ENCODE measurements at places on chromosomes 5 and 9.

DNA sequence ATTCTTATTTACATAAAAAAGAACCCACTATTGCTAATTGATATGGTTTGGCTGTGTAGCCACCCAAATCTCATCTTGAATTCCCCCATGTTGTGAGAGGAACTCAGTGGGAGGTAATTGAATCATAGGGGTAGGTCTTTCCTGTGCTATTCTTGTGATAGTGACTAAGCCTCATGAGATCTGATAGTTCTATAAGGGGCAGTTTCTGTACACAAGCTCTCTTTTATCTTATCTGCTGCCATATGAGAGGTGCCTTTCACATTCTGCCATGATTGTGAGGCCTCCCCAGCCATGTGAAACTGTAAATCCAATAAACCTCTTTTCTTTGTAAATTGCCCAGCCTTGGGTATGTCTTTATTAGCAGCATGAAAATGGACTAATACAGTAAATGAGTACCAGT is 58.2 kb upstream of the PRR16 start:
- no peak for DNase-seq

- no peak for DNase-seq
These were observed 21.6 kb upstream of the PCDHA1 start for GRCh38 chr5:140764177-140764973.

DNA sequence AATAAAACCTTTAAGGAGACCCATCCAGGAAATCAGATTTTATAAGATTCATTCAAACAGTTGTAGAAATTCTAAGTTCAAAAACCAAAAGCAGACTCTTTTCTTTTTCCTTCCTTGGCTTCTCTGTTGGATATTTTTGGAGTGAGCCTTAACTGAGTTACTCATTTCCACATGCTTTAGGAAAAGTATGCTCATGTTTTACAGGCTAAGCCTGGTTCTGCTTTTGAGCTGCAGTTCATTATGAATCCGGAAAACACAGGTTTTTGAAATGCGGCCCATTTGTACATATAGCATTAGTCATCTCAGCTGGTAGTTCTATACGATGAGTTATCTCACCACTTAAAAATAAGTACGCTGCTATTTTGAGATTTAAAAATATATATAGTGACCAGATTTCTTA is 156.6 kb upstream of the DMRT1 start:
- DNase-seq: no peak

DNA sequence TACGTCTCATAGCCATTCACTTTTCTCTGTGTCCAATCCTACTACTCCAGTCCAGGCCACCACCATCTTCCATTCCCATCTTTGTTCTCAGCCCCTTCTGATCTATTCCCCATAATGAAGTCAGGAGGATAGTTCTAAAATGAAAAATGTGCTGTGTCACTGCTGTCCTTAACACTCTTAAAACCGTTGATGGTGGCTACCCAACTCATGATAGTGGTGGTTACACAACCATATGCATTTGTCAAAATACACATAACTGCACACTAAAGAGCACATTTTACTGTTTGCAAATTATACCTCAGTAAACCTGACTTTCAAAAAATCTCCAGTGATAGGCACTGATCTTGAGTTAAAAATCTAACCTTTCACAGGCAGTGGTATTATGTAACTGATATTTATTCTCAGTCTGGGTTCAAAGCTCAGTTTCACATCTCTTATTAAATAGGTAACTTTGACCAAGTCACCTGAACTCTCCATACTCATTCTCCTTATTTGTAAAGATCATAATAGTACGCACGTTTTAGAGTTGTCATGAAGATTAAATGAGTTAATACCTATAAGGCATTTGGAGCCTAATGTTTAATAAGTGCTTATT is 24.6 kb upstream of the ADRB2 start:
- DNase-seq: no peak

- no peak for DNase-seq
These were observed 62.2 kb upstream of the GNA14 start for GRCh38 chr9:77710316-77710715.

DNA sequence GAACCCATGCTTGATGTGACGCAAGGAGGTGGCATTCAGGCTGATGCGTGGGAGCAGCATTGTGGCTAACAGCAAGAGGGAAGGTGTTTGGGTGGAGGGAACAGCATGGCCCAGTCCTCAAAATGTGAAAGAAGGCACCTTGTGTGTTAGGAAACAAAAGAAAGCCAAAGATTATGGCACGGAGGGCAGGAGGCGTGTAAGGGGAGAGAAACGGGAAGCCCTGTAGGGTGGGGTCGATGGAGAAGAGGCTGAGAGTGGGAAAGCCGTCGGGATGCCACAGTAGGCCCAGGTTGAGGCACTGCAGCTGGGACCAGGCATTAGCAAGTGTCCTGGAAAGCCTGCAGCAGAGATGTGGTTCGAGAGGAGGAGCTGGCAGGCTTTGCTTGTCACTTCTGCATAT is 241.1 kb downstream of the GADD45G start:
- no peak for DNase-seq

GRCh38 chr5:122668552-122668951 is 106.3 kb upstream of the SNX2 start:
- DNase-seq: no peak

- DNase-seq: no peak
These were observed 63.3 kb downstream of the CARTPT start for GRCh38 chr5:71782393-71782770.

DNA sequence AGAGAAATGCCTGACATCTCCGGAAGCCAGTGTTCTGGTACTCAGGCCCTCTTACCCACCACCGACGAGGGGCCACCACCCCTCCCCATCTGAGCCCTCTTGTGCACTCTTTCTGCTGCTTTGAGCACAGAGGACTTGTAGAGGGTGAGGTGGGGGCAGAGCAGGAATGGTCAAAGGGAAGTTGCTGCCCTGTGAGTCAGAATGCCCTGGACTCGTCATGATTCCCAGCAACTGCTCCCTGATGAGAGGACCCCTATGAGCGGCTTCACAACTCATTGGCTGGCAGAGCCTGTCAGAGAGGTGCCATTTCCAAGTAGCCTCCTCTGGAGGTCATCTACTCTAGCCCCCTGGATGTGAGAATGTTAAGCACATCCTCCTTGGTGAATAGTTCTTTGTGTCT is 845 bp downstream of the ECSCR start:
- DNase-seq: no peak

DNA sequence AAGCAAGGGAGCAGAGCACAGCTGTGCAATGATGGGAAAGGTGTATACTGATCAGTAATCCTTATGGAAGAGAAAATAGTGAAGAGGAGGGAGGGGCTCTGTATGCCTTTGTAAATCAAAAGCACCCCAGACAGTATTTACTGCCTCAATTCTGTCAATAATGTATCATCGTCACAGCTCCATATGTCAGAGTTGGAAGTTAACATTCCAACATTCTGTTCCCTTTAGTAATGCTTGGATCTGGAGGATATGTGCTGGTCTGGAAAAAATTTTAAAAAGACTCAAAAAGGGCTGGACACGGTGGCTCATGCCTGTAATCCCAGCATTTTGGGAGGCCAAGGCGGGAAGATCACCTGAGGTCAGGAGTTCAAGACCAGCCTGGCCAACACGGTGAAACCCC is 310.4 kb downstream of the ACTL7B start:
- no peak for DNase-seq

- no peak for DNase-seq
These were observed 63.3 kb upstream of the TAF1L start for GRCh38 chr9:32698706-32699277.

DNA sequence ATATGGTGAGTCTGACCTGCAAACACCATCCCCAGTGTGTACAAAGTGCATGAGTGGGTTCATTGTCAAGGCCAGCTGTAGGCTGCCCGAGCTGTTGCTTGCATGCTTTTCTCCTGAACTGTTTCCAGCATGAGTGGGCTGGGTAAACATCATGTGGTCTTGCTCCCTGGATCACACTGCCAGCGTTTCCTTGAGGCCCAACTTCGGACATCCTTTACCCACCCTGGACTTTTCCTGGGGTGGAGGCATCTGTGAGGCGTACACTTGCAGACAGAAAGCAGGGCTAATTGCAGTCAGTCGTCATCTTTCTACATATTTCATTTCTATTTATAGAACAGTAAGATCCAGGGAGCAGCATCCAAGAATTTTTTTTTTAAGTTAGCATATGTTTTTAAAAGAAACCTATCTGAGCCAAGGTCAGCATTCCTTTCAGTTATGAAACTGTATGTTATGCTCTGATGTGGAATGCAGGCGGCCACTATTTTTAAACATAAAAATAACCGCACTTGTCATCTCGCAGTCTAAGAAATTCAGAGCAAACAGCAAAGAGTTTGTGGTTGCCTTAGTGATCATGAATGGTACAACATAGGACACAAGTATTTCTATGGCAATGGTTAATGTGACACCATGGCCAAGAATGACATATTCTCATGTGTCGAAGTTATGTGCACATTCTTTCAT is 106.5 kb upstream of the DMRT1 start:
- no peak for DNase-seq

DNA sequence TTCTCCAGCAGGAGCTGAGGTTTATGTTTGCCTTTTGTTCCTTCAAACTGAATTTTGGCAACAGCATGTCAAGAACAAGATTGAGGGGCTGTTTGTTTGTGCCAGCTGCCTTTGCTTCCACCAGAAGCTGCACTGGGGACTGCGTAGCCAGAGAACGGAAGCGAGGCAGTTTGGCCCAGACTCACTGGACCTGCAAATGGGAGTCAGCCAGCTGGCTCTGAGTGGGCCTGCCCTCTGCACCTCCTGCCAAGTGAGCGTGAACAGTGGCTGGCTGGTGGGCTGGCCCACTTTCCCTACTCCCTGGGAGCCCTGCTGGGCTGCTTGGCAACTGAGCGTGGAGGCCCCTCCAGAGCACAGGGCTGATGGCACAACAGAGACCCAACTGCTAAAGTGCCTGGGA is 111.6 kb downstream of the GALNT10 start:
- no peak for DNase-seq

DNA sequence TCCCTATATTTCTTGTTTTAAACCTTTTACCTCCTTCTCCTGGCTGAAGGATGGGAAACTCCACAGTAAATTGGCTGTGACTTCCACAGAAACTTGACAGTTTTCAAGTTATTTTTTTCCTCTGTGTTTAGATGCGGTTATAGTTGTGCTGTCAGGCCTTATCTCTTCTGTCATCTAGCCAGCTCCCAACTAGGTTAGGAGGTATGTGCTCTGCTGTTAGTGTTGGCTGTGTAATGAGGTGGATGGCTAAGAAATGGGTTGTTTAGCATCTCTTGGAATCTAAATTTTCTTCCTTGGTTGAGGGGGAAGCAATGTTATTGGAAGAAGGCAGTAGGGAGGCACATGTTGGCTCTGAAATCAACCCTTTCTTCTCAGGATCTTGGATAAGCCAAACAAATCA is 149.9 kb upstream of the RUSC2 start:
- no peak for DNase-seq

GRCh38 chr5:122078116-122079110 is at the start of gene LOX:
Gene LOX (minus strand): TSS chr5:122078259. CDS start chr5:122077985, 274 bp downstream.
- no peak for DNase-seq

GRCh38 chr9:86645303-86645702 is 291.1 kb upstream of the TUT7 start:
- DNase-seq: no peak

GRCh38 chr5:173664154-173664526 is 47.7 kb upstream of the BOD1 start:
- no peak for DNase-seq

- DNase-seq: no peak
These were observed 84.9 kb downstream of the VAV2 start for GRCh38 chr9:133906932-133907910.

GRCh38 chr5:145441228-145441627 is 393.9 kb downstream of the PRELID2 start:
- DNase-seq: no peak

- no peak for DNase-seq
These were observed 30.1 kb downstream of the EGR1 start for GRCh38 chr5:138495351-138495750.

GRCh38 chr9:126614088-126614454 is 343 bp downstream of the LMX1B start:
- DNase-seq: no peak

- DNase-seq: no peak
These were observed 172.0 kb downstream of the DENND1A start for GRCh38 chr9:123757960-123758359.

- DNase-seq: no peak
These were observed 389.1 kb upstream of the KIF2A start for GRCh38 chr5:61916621-61917620.

GRCh38 chr9:129038109-129038852 is 1.9 kb downstream of the MIGA2 start:
- no peak for DNase-seq

DNA sequence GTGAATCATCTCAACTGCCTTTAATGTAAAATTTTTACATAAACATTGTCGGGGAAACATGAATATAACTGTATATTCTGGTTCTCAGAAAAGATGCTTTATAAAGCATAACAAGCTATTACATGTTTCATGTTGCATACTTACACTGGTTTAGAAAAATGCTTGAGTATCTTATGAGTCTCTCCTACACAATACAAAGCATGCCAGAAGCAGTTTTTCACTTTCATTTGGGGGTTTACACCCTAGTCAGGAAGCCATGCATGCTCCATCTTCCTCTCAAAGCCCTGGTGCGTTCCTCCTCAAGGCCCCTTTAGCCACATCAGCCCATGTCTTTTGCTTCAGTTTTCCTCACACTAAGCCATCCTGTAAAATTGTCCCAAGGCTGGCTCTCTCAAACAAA is 22.8 kb downstream of the ELAVL2 start:
- DNase-seq: no peak

DNA sequence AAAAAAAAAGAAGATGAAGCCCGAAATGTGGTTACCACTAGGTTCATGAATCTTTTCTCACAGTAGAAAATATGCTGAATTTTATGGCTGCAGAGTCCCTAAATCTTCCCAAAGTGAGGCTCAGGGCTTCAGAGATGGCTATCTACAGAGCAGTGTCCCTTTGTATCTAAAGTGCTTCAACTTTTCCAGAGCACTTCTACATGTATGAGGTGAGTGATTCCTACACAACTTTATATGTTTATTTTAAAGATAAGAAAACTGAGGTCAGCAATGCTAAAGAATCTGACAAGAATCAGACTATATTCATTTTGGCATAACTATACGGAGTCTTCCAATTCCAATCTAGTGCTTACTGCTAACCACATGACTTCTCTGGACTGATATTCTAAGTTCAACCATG is 53.2 kb downstream of the MRPS27 start:
- no peak for DNase-seq

DNA sequence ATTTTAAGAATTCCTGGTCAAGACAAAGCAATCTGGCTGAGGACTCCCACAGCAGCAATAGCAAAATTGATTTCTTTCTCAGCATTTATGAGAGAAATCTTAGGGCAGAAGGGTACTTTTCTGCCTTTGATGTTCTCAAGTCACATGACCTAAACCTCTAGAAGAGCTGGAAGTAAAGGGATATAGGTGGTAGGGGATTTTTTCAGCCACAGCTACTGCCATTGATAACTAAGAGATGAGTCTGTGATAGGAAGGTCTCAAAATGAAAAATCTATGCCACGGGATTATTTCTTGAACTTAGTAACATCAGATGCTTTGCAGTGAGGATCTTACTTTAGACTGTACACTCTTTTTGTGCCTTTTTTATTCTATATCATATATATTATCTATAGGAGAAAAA is 35.6 kb downstream of the IL6ST start:
- DNase-seq: no peak

DNA sequence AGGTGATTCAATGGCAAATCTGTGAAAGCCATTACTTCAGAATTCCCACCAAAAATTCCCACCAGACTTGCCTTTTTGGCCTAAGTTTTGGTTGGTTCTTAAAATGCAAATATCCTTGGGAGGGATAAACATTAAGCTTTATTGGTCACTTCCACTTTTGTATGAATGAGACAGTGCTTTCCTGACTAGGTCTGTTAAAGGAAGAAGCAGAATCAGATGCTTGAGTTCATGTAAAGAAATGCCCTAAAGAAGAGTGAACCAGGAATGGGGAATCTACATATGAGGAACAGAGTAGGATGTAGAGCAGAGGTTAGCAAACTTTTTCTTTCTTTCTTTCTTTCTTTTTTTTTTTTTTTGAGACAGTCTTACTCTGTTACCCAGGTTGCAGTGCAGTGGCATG is 129.3 kb downstream of the GCNT1 start:
- no peak for DNase-seq
